ENCODE measurements at places on chromosomes 3 and 15.
A peak's percentile ranks its signal among the peaks of the same experiment; 100 is the strongest.

- DNase-seq, result no peak
These were observed 636 bp downstream of the TBC1D21 start for GRCh38 chr15:73873889-73874511.

DNA sequence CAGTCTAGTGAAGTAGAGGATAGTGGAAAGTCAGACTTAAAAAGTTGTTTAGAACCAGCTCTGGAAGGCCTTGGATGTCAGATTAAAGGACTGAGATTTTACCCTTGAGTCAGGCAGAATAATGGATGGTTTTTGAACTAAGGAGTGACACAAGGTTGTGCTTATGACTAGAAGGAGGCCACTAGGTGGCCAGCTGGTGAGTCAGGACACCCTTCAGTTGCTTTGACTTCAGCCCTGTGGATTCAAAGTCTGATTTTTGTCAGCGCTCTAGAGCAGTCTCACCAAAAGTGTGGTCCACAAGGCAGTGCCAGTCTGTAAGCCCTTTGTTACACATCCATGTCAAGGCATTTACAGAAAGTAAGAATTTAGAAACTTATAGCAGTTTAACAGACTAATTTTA lies 3.8 kb upstream of the GABPB1 start:
- DNase-seq, result no peak

GRCh38 chr3:128103136-128103676 lies 20.4 kb downstream of the RUVBL1 start:
- DNase-seq, result no peak

- no peak for DNase-seq
These were observed 14.1 kb downstream of the FYCO1 start for GRCh38 chr3:45981346-45982074.

GRCh38 chr3:95343767-95344166 lies 1280.9 kb downstream of the NSUN3 start:
- no peak for DNase-seq

GRCh38 chr3:23086331-23086730 lies 116.8 kb upstream of the UBE2E2 start:
- DNase-seq, result no peak

DNA sequence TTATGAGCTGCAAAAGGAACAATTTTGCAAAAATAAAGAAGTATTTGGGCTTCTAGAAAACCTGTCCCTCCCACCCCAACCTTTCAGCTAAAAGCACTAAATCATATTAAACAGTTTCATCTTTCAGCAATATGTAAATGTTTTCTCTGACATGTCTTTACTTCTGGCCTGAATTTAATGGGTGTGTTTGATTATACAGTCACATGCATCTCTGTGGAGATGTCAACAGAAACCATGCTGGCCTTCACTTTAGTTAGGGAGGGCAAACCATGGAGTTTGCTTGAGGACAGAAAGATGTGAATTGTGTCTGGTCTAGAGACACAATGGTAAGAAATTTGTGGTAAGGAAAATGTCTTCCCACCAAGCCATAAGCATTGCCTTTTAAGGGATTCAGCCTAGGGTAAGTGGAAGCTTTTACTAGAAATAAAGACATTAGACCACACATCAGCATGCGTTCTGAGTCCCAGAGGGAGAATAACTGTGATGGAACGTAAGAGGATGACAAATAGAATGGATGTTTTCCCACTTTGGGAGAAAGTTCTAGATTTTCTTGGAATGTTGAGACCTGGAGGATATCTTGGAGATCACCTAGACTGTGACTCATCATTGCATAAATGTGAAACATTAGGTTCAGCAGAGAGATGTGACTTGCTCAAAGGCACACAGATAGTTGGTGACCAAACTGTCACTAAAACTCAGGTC lies 68.9 kb downstream of the ST8SIA2 start:
- no peak for DNase-seq

- no peak for DNase-seq
These were observed 23.9 kb downstream of the EIF1B start for GRCh38 chr3:40333416-40333815.

- no peak for DNase-seq
These were observed 34.0 kb upstream of the DUSP7 start for GRCh38 chr3:52090131-52090932.

GRCh38 chr3:168933614-168934013 lies 729.9 kb downstream of the MECOM start:
- DNase-seq, result no peak

- no peak for DNase-seq
These were observed 2.1 kb upstream of the ANXA2 start for GRCh38 chr15:60399931-60400330.

- no peak for DNase-seq
These were observed 135.6 kb upstream of the BHLHE40 start for GRCh38 chr3:4843619-4844018.

DNA sequence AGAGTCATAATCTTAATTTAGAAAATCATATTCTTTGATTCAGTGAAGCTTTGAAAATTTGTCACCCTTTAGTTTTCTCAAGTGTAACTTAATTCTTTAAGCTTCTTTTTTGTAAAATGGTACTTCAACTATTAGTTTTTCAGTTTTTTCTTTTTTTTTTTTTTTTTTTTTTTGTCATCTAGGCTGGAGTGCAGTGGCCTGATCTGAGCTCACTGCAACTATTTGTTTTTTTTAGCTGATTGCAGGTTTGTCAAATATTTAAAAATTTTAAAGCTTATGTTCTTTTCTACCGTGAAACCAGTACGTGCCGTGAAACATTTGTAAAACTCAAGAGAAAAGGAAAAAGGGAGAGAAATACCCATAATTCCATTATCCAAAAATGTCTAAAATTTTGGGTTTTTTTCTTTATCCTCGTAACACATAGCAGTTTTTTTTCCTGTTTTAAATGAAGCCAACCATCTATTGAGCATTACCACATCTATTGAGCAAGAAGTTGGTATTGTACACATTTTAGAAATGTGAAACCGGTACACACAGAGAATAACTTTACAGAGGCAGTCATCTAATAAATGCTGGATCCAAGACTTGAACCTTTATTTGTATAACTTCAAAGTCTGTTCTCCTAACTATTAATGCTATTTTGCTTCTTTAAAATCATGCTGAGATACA lies 25.7 kb downstream of the ECT2 start:
- DNase-seq, result no peak

GRCh38 chr15:63051156-63052066 lies 8.9 kb downstream of the TPM1 start:
- no peak for DNase-seq

- peak; percentile 69 for DNase-seq
These were observed 1.5 kb downstream of the SNRPN start for GRCh38 chr15:24956111-24956838.

- no peak for DNase-seq
These were observed 74.3 kb downstream of the B3GNT5 start for GRCh38 chr3:183327343-183327742.

DNA sequence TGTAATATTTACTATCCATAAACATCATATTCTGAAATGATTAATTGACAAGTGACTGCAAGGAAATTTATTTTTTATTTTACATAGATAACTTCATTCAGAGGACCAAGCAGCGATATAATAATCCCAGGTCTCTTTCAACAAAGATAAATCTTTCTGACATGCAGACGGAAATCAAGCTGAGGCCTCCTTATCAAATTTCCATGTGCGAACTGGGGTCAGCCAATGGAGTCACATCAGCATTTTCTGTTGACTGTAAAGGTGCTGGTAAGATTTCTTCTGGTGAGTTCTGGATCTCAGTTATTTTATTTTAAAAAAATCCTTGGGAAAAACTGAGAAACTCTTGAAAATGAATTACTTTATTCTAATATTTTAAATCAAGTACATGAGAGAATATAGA lies 23.3 kb downstream of the SEC22A start:
- DNase-seq, result no peak

DNA sequence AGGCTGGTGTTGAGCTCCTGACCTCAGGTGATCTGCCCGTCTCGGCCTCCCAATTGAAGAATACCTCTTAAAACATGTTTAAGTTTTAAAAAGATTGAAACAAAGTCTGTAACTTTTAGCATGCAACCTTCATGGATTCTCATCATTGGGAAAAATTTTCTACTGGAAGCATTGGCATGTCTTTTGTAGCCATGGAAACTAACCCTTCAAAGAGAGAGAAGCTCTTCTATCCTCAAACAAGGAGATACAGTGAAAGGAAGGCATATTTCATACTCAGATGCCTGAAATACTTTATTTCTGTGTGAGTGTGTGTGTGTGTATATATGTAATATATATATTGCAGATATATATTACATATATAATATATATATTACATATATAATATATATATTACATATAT lies 154.9 kb downstream of the CHDH start:
- no peak for DNase-seq

DNA sequence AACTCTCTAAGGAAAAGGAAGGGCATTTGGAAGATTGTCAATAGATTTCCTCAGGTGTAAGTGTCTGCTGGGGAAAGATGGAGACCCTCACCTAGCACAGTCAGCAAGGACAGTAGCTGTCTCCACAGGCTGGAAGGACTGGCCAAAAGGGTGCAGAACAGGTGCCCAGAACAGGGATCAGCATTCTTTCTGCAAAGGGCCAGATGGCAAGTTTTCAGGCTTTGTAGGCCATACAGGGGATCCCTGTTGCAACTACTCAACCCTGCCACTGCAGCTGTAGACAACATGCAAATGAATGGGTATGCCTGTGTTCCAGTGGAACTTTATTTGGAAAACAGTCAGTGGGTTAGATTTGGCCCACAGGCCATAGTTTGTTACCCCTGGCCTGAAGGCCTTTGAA lies 8.1 kb downstream of the AGBL1 start:
- DNase-seq, result no peak

- DNase-seq, result no peak
These were observed 352.6 kb downstream of the NLGN1 start for GRCh38 chr3:173750095-173750494.

- no peak for DNase-seq
These were observed 22.5 kb upstream of the SPTSSB start for GRCh38 chr3:161393803-161394202.

GRCh38 chr15:65921780-65922179 lies 52.5 kb downstream of the RAB11A start:
- DNase-seq, result no peak

DNA sequence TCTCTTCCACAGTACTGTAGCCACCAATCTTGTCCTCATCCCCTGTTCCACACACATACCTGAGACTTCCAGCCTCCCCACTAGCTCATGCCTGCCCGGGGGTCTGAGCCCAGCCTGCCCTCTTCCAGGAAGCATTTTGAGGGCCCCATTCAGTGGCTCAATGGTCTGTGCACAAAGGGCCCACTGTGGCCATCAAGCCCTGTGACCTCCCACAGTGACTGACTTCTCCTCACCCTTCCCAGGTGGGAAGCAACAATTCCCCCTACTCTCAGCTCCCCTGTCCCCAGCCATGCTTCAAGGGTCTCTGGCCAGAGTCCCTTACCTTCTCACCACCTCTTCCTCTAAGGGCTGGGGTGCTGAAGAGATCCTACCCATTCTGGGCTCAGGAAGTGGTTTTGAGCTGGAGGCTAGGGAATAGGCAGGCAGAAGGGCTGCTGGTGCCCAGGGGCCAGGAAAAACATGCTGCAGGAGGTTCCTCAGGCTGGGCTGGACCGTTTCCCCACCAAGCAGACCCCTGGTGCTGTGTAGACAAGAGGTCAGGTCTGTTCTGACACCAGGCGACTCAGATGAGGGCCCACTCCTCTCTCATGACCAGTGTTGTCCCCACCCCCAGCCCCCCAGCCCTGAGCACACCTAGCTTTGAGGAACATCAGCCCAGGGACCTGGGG lies 3.0 kb upstream of the KLF15 start:
- no peak for DNase-seq

DNA sequence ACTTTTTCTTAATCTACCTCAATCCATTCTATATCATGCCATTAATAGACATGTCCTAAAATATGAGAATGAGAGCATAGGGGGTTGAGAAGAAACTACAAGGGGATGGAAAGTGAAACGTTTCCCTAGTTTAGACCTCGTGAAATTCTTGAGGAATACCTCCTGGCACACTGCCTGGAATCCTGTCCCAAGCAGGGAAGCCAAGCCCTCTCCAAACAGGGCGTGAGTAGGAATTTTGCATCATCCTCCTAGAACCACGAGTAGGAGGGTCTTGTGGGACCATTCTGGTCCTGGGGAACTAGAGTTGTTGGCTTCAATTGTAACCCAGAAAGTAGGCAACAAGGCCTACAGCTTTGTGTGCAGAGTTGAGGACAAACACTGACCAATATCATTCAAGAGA lies 19.6 kb upstream of the C3orf80 start:
- DNase-seq, result no peak

DNA sequence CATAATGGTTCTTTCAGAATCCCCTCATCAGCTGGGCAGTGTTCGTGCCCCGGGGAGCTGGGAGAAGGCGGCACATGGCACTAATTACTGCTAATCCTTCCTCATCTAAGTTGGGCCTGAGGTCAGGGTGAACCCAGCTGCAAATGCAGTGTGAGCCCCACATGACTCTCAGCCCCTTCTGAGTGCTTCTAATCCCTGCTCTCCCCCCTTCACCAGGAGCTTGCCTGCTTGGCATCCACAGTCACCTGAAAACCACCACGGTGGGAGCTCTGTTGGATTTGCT lies 455 bp upstream of the TRPM1 start:
- DNase-seq, result no peak

GRCh38 chr3:136330900-136331299 lies 80.8 kb downstream of the PCCB start:
- no peak for DNase-seq

GRCh38 chr3:182837855-182838454 lies 44.7 kb downstream of the ATP11B start:
- DNase-seq, result no peak

DNA sequence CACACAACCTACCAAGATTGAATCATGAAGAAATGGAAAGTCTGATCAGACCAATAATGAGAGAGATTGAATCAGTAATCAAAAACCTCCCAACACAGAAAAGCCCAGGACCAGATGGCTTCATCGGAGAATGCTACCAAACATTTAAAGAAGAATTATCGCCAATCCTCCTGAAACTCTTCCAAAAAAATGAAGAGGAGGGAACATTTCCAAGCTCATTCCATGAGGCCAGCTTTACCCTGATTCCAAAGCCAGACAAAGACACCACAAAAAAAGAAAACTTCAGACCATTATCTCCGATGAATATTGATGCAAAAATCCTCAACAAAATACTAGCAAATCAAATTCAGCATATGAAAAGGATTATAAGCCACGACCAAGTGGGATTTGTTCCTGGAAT lies 94.1 kb downstream of the SENP2 start:
- no peak for DNase-seq

DNA sequence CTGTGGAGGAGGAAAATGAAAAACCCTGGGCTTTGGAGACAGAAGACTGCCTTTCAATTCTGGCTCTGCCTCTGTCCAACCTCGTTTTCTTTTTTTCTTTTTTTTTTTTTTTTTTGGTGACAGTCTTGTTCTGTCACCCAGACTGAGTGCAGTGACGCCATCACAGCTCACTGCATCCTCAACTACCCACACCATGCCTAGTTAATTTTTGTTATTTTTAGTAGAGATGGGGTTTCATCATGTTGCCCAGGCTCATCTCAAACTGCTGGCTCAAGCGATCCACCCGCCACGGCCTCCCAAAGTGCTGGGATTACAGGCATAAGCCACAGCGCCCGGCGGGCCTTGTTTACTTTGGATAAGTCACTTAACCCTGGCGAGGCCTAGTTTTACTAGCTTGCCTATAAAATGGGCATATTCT lies 66.3 kb upstream of the SLC25A26 start:
- no peak for DNase-seq
